ENCODE measurements at places on chromosomes 6 and 20.

DNA sequence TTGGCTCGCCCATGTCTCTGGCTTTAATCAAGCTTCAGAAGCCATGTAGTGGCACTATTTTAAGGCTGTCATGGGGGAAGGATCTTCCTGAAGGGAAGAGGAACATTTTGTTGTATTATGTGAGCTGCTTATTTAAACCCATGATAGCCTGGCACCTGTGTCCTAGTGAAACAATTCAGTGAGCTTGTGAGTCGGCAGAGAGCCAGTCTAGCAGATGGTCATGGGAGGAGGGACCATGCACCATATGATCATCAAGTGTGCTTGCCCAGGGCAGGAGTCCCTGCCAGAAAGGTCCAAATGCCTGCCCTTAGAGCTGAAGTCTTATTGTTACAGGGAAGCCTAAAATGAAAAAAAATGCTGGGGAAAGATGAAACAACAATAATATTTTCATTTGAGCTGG, 132.9 kb downstream of the PRDM13 start:
- DNase-seq, result peak; percentile 88

DNA sequence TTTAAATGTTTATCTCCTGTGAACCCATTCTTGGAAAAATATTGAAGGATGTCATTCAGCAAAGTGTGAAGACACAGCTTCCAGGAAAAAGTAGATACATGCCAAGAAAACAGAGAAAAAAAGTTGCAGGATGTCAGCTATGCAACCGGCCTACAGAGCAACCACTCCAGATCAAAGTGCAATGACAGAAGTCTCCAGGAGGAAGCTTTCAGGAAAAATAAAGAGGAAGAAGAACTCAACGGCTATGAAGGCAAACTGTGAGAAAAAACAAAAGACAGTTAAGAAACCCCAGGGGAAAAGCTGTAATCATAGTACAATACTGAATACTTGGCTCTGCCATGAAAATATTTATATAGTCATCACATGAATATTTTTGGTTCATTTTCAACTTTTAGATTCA, 30.6 kb downstream of the REPS1 start:
- no peak for DNase-seq

GRCh38 chr6:84415068-84415467, 187.6 kb upstream of the CEP162 start:
- DNase-seq, result no peak

GRCh38 chr20:38156888-38157634, 8.0 kb downstream of the TGM2 start:
- DNase-seq, result no peak

DNA sequence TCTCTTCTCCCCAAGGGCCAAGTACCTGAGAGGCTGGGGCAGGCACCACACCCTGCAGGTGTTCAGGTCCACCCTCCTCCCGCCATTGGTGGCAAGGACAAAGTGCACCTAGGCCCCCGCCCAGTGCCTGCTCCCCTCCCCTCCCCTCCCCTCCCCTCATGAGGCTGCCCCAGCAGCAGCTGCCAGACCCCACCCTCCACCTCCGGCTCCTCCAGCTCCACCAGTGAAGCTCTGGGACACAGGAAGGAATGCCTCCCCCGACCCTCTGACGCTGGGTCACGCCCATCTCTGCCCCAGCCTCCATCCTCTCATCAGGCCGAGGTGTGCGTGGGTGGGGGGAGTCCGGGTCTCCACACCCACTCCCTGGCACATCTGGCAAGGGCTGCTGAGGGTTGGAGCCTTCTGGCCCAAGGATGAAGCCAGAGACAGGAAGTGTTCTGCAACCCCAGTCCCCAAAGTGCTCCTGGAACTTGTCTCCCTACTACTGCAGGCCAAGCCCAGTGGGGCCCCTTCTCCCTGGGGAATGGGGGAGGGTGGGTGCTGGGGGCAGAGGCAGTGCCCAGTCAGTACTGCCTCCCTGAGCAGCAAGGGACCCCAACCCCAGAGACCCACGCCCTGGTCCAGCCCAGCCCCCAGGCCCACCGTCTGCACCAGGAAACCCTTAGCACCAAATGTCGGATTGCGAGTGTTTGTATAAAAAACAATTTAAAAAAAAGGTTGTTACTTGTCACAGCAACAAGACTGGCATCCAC, 1.6 kb upstream of the UCKL1 start:
- peak; percentile 87 for DNase-seq

- DNase-seq, result no peak
Measured at GRCh38 chr6:7992002-7992815, 72.0 kb downstream of the BLOC1S5 start.

All from NCI-H2171 treated with DMSO at 0.1 percent for 48 hours (cell line).